Stimulated activated CD4-positive, alpha-beta T cell treated with anti-CD3 and anti-CD28 coated beads, Interleukin-4, amount 100 ng/mL, for 4 hours (primary cell): ENCODE measurements at places on chromosomes 5 and 9.

- DNase-seq = no peak
These were observed 468.1 kb downstream of the SPATA31D1 start for GRCh38 chr9:82456642-82457041.

DNA sequence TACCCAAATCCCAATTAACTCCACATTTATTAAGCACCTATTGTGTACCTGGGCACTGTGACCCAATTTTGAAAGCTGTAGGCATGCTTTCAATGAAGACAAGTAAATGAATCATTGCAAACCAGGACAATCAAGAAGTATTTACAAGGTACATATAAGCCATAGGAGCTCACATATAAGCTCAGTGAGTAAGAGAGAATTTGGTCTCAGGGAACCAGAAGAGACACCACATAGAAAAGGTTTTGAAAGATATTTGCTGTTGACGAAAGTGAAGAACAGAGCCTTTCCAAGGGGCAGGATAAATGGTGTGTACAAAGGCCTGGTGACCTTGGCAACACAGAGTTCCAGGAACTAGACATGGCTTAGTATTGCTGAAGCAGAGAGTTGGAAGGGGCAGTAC lies 187.6 kb downstream of the CD180 start:
- no peak for DNase-seq

DNA sequence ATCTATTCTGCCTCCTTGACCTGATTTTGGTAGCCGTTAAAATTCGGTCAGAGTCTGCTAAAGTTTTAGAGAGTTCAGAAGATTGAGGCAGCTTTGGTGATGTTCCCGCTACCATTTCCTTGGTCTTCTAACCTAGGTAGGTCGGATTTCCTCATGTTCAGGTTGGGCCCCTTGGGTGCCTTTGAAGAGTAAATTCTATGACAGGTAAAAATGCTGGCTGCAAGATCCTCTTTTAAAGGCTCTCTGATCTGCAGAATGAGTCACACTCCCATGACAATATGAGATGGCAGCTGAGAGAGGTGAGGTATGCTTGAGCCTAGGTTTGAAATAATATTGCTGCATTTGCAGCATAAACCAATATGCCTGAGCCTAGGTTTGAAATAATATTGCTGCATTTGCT lies 198.9 kb downstream of the TSSK1B start:
- DNase-seq = no peak

- DNase-seq = no peak
These were observed 46.5 kb upstream of the ADAMTS19 start for GRCh38 chr5:129413570-129413969.

DNA sequence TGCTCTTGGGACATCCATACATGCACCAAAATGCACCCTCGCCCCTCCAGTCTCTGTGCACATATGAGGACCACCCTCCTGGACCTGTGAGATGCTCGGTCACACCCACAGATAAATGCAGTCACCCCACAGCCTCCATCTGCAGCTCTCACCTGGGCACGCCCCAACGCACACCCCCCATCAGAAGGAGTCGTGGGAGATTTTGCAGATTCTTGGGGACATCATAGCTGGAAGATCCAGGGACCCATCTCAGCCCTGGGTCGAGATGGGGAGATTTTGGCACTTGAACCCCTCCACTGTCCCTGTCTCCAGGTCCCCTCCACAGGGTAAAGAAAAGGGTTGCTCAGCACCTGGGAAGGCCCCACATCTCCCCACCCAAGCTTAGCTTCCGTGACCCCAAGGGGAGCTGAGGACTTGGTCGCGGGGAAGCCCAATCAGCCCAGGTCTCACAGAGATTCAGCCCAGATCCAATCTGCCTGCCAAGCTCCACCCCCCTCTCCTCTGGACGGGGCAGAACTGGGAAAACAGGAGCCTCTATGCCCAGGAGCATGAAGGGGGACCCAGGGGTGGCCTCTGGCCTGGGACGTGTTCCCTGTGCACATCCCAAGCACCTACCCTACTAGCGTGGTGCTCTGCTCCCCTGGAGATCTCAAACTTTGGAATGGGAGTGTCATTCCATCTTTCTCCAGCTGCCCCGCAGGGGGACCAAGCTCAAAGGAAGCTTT lies 89.2 kb upstream of the LMX1B start:
- DNase-seq = no peak

GRCh38 chr9:131266266-131267229 lies 9.8 kb downstream of the FAM78A start:
- DNase-seq = peak; percentile 42

DNA sequence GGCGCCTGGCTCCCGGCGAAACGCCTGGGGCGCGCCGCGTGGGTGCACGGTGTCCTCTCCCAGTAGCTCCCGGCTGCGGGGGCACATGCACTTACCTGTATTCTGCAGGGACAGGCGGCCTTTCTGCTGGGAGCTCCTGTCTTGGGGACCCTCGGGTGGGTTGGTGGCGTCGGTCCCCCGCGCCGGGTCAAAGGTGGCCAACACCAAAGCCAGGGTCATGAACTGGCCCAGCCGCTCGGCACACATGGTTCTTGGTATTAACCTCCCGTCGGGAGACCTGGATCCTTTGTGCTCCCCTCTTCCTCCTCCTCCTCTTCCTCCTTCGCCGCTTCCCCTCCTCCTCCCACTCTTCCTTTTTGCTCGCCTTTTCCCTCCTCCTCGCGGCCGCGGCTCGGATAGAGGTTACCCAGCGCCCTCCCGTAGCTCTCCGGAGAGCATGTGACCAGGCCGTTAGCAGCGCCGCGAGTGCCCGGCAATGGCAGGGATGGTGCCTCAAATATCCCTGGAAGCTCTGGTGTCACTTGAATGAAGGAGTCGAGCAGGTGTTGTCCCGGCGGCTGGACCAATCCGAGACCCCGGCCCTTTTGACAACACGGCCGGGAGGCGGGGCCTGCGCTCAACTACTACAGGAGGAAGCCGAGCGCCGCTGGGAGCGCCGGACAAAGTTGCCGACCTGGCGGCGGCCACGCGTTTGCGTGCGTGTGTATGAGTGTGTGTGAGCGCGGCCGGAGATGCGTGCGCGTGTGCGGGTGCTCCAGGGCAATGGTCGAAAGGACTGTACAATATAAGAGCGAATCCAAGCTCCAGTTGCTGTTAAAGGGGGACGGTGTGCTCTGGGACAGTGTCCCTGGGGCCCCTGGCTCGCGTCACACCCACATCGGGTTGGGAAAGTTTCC lies at the start of gene STC2:
TSS of gene STC2 (minus strand) at position 467 of the 896 bp plus-strand sequence. CDS start at position 246, 221 bp downstream.
- DNase-seq = no peak

DNA sequence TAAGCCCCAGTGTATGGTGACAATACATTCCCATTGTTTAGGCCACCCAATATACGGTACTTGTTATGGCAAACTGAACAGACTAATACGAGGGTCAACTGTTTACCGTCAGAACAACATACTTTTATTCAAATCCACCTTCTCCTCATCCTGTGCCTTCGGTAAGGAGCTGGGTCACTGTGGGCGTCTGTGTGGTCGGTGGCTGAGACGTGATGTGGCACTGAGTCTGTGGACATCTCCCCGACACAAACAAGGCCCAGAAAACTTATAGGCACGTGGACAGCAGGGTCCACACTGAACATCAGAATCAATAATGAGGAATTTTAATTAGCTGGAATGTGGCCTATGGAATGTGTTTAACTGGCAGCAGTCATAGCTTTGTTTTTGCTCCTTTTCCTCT lies 154.3 kb upstream of the IRX2 start:
- no peak for DNase-seq

GRCh38 chr5:149221326-149221725 lies 50.3 kb upstream of the AFAP1L1 start:
- DNase-seq = no peak

DNA sequence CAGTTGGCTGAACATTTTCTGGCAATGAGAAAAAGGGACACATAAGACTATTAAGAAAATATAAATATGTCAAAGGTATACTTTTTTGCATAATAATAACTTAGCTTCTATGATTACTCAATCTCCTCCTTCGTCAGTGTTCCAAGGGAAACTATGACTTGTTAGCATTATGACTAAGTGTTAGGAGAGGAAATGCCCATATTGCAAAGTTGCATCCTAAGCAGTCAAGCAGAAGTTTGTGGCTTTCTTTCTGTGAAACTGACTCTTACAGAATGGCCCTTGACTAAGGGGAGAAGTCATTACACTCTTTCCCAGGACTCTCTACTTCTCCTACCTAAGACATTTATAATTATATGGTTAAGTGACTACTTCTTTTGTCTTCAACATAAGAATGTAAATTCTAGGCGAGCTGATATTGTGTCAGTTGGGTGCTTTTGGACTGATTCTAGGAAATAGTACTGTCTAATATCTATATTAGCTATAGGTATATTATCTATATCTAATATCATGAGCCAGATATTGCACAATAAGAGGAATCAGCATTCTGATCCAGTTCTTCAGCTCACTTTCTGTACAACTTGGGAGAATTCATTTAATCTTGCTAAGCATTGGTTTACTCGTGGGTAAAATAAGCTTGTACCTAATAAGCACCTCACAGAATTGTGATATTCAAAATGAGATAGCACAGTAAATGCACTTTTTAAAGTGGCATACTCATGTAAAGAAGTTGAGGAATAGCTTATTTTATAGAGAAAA lies 16.4 kb upstream of the SPINK6 start:
- no peak for DNase-seq

- no peak for DNase-seq
These were observed 592.9 kb upstream of the C9orf72 start for GRCh38 chr9:28166179-28166578.

DNA sequence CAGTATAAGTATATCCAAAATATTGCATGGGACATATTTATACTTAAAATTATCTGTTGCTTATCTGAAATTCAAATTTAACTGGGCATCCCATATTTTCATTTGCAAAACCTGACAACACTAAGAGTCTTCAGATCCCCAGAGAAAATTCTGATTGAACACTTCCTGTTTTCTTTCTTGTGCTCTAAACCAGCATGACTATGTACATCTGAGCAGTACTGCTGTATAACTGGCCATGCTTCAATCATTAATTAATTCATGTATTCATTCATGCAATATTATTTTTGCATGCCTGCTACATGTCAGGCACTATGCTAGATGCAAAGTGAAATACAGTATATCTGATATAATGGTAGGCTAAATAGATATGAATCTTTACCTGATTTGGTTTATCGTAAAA lies 461.2 kb downstream of the TLR4 start:
- DNase-seq = no peak

- no peak for DNase-seq
These were observed 27.0 kb downstream of the ADGRD2 start for GRCh38 chr9:124477211-124477647.

DNA sequence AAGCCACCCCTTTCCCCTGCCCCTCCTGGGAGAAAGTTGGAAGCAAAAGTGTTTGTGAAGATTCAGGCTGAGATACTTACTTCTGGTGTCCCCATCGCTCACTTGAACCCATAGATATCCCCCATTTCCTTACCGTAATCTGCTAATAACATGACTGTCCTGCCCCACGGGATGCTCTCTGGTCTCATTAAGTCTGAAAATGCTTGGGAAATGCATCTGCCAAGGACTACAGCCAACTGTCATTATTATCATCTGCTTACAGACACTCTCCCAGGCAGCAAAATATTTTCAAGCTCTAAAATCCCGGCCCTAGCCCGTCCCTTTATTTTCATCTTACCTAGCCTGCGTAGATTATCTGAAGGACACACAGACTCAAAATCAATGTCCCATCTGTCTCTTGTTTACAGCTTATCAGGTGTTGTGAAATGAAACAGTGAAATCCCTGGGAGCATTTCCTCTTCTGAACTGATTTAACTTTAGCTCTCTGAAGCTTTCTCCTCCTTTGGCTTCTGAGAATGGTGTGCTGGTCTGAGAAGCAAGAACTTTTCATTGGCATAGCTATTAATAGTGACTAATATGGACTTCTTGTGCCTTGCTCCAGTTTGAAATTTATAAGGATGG lies 126.9 kb upstream of the OSMR start:
- no peak for DNase-seq

- DNase-seq = no peak
These were observed 89.3 kb downstream of the COL5A1 start for GRCh38 chr9:134730761-134731496.

- no peak for DNase-seq
These were observed 10.9 kb downstream of the RIC1 start for GRCh38 chr9:5639816-5640215.

DNA sequence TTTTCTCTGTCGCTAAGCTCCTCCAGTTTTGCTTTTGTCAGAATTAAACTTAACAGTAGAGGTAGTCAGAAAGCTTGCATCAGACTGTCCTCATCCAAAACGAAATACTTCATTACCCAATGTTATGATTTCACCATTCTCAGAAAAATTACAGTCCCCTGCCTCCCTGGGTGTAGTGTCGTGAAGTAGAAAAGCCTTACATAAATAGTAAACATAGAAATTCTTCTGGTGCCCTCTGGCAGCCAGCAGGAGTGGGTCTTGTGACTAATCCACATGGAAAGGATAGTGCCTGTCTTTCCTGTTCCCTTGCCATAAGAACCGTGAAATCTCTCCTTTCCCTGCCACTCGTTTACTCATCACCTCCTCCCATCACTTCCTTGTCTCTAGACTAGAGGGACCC lies 230.6 kb downstream of the GNA14 start:
- DNase-seq = no peak

- no peak for DNase-seq
These were observed 614 bp upstream of the LCN6 start for GRCh38 chr9:136748666-136749611.

DNA sequence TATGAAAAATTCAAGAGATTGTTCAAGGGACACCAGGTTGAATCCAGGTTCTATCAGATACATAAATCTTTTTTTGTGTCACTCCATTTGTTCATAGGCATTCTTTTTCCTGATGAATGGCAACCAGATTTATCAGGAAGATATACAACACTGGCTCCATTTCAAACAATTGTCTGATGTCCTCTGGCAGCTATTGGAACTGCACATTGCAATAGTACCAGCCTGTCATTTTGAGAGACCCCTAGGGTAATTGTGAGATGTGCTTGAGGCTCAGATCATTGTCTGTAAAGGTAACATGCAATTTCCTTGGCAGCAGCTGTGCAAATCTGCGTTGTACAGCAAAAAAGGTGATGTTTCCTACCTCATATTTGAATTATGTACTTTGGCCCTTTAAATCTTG lies 25.9 kb downstream of the KCTD16 start:
- DNase-seq = no peak

DNA sequence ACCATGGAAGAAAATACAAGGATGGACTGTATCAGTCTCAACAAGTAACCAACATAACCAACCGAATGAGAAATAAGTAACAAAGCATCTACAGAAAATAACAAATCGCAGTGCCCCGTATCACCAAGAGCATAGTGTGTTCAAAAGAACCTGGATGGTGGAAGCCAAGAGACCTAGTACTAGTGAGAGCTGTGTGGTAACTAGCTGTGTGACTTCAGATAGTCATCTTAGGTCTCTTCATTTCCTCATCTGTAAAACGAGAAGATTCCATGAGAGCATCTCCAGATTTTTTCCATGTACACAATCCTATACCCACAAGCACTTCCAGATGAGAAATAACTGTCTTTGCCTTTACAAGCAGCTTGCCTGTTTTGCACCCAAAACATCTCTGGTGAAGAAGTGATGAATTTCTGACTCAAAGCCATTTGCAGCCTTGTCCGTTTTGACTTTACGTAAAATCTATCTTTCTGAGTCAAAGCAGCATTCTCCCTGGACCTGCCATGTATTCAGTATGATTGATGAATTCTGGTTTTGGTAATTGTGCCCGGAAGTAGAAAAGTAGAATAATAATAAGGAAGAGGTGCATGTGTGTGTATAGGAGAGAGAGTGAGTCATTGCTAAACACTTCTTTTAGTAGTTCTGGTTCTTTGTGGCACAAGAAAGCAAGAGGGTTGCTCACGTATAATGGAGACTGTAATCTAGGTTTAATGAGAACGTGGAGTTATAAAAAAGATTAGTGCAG lies 41.0 kb downstream of the AOPEP start:
- no peak for DNase-seq
